ENCODE measurements at places on chromosomes 4 and X. TPM values are rescaled to one million over a fixed set of nuclear protein-coding genes. Genes with fewer than 3 reads are reported as not detected.

GRCh38 chr4:40956721-40957255 is 207.0 kb downstream of the NSUN7 start:
- H3K36me3 ChIP-seq: no peaks in the 10 kb centered on the region
- H3K4me1 ChIP-seq: no peaks in the 10 kb centered on the region
- DNase-seq: no peak
- peaks cover 2% of the 10 kb centered on the region for H3K27me3 ChIP-seq

GRCh38 chr4:106809076-106809475 is 227.0 kb downstream of the DKK2 start:
- no peaks in the 10 kb centered on the region for H3K27me3 ChIP-seq
- no peak overlapping the region for H3K4me3 ChIP-seq
- H3K4me1 ChIP-seq: no peaks in the 10 kb centered on the region
- no peak overlapping the region for H3K27ac ChIP-seq
- H3K36me3 ChIP-seq: no peaks in the 10 kb centered on the region
- no peak for DNase-seq

DNA sequence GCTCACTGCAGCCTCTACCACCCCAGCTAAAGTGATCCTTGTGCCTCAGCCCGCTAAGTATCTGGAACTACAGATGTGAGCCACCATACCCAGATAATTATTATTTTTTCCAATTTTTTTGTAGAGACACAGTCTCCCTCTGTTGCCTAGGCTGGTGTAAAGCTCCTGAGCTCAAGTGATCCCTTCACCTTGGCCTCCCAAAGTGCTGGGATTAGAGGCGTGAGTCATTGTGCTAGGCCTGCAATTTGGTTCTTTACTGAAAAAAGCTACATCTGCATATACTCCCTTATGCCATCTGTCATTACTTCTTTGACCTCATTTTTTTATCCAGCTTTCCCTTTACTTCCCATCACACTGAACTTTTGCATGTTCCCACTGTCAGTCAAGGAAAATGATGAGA is 2012.4 kb upstream of the IGFBP7 start:
- DNase-seq: no peak
- no peaks in the 10 kb centered on the region for H3K4me1 ChIP-seq
- no peaks in the 10 kb centered on the region for H3K27me3 ChIP-seq

DNA sequence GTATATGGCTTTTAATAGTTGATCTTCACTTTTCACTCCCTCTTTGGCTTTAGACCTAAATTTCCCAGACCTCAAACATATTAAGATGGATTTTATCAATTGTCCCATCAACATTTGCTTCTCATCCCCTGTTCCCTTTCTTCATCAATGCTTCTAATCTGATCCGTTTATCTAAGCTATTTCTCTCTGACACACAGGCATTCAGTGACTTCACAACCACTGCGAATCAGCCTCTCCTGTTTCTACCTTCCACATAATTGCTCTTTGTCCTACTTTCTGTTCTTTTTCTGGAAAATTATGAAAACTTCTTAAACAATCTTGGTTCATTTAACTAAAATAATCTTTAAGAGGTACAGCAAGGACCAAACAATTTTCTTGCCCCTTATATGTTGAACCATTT is 115.2 kb downstream of the GLRA3 start:
- H3K4me1 ChIP-seq: no peaks in the 10 kb centered on the region
- H3K36me3 ChIP-seq: no peaks in the 10 kb centered on the region
- no peak overlapping the region for H3K4me3 ChIP-seq
- no peaks in the 10 kb centered on the region for H3K27me3 ChIP-seq
- no peak for DNase-seq
- no peak overlapping the region for H3K27ac ChIP-seq

- H3K4me1 ChIP-seq: no peaks in the 10 kb centered on the region
- no peaks in the 10 kb centered on the region for H3K27me3 ChIP-seq
- no peak overlapping the region for H3K4me3 ChIP-seq
Measured at GRCh38 chr4:167581449-167581965, 347.2 kb upstream of the SPOCK3 start.

- no peak overlapping the region for H3K4me3 ChIP-seq
- no peaks in the 10 kb centered on the region for H3K27me3 ChIP-seq
- H3K36me3 ChIP-seq: no peaks in the 10 kb centered on the region
- no peak overlapping the region for H3K27ac ChIP-seq
- DNase-seq: no peak
Measured at GRCh38 chrX:22433292-22434070, 160.8 kb downstream of the CBLL2 start.

DNA sequence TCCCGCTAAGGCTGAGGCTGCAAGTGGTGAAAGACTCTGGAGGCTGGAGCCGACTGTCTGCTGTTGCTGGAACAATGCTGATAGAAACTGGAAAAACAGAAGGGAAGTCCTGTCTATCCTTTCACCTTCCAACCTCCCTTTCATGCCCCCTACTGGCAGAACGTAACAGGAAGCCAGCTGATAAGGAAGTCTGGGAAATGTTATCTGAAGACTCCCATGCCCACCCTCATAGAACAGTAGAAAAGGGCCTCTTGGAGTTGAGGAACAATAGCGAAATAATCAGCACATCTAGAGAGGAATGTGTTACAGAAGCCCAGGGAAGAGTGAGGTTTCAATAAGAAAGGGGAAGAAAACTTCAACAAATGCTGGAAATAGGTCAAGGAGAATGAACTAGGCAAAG is 117.1 kb upstream of the DKK2 start:
- no peak for DNase-seq
- no peaks in the 10 kb centered on the region for H3K36me3 ChIP-seq
- H3K4me3 ChIP-seq: no peak overlapping the region
- no peaks in the 10 kb centered on the region for H3K4me1 ChIP-seq
- H3K27me3 ChIP-seq: no peaks in the 10 kb centered on the region

GRCh38 chr4:186449954-186450353 is 105.4 kb downstream of the MTNR1A start:
- DNase-seq: no peak
- H3K4me1 ChIP-seq: no peaks in the 10 kb centered on the region
- no peak overlapping the region for H3K4me3 ChIP-seq
- no peak overlapping the region for H3K27ac ChIP-seq
- no peaks in the 10 kb centered on the region for H3K36me3 ChIP-seq

HELT gene
- not detected for polyA plus RNA-seq

ARAP2 gene
- 13.3 TPM for polyA plus RNA-seq

MAGEC3 gene
- polyA plus RNA-seq: not detected
